ENCODE measurements at places on chromosomes 2 and 18.

DNA sequence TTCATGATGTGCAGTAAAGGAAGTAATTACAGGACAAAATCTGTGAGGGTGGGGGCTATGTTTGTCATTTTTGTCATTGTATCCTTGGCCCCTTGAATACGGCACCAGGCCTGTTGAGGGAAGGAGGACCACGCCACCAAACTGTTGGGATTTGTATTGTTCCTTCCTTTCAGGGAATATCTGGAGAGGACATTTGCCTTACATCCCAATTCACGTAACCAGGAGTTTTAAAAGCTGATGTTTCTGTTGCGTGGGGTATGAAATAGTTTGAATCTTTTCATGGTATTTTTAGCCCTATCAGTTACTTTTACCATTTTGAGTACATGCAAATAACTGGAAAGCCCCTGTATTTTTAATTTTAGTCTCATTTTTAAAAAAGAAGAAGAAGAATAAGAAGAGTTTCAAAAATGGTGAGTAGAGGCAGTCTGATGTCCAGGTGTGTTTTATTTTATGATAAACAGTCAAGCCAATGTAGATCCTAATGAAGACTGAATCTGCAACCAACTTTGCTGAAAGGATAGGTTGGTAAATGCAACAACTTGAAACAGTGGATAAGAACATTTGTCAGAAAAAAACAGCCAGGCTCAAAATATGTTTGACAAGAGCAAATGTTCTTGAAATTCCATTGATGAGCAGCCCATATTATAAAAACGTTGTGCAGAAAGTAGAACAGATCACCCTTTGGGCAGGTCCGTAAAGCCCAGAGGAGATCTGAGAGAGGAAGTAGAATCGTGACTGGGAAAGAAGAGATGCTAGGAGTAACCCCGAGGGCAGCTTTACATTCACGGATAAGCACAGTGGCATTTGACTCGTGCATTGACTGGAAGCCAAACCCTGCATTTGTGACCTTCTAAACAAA is 54.5 kb downstream of the RASGRP3 start:
- DNase-seq, result no peak

GRCh38 chr18:44579028-44579702 is 101.5 kb upstream of the SETBP1 start:
- DNase-seq, result no peak

GRCh38 chr2:235694721-235695601 is 201.1 kb downstream of the AGAP1 start:
- DNase-seq, result no peak

DNA sequence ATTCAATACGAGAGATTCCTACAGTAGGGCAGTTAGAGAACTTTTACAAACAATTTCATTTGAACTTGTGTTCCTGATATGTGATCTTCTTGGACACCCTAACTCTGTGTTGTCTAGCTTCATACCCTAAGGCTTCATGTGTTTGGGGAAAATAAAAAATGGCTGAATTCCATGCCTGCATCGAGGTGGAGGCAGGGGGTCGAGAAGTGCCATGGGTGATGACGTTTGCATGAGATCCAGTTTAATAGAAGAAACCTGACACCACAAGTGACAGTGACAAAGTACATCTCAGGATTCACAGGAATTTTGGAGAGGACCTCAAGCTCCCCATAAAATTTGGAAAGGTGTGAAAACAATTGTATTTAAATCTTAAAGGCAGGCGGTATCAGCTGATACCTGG is 169.2 kb upstream of the NABP1 start:
- no peak for DNase-seq

- DNase-seq, result no peak
These were observed 204.6 kb upstream of the TNP1 start for GRCh38 chr2:217064234-217065011.

DNA sequence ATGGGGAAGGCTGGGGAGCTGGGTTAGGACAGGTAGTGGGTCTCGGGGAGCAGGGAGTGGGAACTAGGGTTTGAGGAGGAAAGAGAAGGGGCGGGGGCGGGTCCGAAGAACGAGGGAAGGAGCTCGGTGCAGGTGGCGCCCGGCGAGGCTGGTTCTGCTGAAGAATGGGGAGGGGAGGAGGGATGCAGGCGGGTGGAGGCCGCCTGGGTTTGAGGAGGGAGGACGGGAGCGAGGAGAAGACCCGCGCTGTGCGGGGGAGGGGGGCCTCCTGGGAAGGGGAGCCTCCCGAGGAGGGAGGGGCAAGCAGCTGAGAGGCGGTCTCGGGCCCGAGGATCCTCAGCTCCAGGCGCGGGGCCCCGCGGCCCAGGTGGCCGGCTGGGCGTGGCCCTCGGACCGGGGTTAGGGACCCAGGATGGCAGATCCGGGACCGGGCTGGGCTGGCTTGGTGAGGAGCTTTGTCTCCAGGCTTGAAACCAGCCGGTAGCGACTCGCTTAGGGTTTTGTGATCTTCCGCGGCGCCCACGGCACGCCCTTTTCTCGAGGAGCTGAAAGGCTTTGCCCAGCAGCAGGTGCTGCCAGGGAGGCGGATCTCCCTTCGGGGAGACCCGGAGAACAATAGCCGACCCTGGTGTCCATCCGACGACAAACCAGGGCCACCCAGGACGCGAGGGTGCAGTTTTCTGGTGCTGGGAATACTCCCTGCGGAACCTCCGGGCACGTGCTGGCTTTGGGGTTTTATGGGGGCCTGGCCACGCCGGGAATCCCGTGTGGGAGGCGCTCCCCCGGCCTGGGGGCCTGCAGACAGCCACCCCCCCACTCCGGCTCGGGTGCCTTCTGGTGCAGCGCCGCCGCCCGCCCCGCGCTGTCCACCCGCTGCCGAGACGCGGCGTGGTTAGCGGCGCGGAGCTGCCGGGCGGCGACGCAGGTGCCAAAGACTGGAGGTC is 1.4 kb downstream of the DPYSL5 start:
- DNase-seq, result peak; percentile 63

- DNase-seq, result no peak
These were observed 18.2 kb upstream of the PPM1B start for GRCh38 chr2:44150473-44150872.

GRCh38 chr18:78966793-78967106 is 12.9 kb upstream of the SALL3 start:
- DNase-seq, result no peak

DNA sequence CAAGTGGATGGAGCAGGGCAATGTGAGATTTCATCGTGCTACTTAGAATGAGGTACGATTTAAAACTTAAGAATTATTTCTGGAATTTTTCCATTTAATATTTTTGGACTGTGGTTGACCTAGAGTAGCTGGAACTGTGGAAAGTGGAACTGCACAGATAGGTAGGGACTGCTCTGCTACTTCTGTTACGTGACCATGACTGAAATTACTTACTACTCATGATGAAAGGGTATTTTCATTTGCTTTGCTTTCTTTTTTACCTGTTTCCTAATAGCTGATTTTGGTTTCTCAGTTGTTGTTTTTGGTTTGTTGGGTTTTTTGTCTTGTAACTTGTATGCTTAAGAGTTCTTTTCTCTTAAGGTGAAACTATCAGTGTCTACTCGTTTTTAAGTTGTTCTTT is 11.4 kb downstream of the UBE2E3 start:
- no peak for DNase-seq

GRCh38 chr2:15539999-15540398 is 21.1 kb downstream of the NBAS start:
- DNase-seq, result no peak

DNA sequence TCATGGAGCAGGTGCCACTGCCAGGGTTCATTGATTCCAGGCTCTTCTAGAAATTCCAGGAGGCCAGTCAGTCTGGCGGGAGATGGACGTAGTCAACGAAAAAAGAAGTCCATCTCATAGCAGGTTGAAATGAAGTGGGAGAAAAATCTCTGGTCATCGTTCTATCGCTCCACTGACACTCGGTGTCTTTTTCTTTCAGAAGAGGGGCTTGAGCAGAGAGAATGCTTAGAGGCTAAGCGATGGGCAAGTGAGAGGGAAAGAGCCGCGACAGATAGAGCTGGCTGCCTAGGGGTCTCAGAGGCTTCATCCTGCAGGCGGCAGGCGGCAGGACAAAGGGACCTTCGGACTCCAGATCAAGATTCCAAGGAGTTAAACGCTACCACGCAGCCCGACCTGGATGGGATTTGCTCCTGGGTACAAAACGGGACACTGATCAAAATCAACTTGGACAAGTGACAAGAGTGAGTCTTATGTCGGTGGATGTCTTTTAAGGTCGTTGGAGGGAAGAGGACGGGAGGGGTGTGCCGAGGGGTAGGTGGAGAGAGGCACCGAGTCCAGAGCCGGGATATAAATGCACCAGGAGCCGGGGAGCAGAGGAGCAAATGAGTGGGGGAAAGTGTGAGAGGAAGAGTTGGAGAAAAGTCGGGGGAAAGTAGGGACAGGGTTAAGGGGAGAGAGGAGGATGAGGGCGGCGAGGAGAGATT is 677 bp upstream of the TMEM178A start:
- DNase-seq, result no peak

DNA sequence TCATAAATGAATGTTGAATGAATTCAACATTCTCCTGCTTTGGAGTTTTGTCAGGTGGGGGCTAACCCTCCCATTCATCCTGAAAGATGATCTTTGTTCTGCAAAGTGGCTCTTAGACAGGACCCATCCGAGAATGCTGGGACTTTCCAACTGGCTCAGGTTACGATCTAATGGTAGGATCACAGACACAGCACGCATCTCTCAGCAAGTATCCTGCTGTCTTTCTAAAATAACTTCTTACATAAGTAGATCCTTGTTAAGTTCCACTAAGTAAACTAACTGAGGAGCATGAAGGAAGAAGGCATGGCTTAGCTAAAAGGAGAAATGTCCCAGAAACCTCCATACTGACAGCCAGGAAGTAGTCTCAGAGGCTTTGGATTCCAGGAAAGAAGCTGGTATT is 23.7 kb downstream of the CYP27A1 start:
- no peak for DNase-seq

DNA sequence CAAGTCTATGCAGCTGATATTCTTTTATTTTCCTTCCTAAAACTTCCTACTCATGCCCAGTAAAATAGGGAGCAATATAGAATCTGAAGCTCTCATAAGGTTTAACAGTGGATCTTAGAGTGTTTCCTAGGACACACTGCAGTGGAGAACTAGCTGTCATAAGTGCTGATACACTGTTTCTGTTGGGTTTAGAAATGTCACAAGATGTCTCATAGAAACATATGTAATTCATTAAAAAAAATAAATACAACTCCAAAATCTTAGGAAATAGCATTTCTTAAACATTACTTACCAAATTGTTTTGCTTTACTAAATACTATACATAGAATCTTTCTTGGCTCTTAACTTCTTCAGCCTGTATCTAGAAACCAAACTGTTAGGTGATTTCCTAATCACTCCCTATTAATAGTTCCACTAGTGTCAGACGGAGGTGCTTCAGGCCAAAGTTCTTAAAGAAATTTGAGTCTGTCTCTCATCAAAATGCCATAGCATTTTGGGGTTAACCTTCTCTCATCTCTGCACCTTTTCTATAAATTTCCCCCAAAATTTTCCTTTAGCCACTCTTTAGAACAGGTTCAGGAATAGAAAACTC is 93.7 kb downstream of the CERKL start:
- no peak for DNase-seq

- no peak for DNase-seq
These were observed 85.7 kb downstream of the PAX3 start for GRCh38 chr2:222213049-222213448.

GRCh38 chr2:108220942-108221541 is 18.7 kb upstream of the SULT1C3 start:
- no peak for DNase-seq

- peak; percentile 30 for DNase-seq
These were observed 69.4 kb upstream of the SMAD2 start for GRCh38 chr18:47999801-48000248.

DNA sequence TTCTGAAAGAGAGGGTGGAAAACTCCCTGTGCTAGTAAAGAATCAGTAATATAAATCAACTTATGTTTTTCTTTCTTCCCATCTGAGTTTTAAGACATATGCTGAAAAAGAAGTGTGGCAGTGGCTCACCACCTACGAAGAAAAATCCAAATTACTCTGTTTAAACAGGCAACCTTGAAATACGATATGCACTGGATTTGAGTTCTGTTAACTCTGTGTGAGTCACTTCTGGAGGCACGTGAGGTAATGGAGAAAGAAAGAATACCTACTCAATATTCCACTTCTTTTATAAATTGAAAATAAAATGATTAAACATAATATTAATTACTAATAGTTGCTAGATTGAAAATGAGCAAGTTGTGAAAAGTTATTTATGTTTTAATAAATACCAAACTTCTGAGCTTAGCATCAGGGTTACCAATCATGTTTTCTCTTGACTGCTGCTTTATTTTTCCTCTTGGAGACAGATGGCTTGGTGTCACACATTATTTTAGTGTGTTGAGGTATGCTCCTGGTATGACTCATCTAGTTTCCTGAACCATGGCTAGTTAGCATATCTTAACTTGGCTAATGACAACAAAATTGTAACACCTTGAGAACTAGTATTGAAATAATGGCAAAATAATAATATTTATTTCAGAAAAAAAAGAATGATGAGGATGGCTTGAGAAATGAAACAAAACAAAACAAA is 1705.5 kb upstream of the PIK3C3 start:
- DNase-seq, result no peak

DNA sequence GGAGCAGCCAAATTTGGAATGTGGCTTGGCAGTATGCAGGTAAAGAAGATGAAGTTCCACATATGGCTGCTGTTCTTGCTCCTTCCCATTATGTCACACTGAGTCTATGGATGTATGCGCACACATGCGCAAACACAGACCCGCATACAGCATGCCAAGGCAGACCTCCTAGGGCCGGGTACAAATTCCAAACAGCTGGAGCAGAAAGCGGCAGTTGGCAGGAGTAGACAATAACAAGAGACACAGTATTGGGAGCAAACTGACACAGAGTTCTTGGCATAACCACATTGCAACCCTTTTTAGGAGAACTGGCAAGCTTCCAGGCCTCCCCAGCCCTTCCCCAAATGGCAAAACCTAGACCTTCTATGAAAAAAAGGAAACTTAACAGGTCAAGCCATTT is 268.9 kb downstream of the SP3 start:
- DNase-seq, result no peak

- DNase-seq, result no peak
These were observed 107.6 kb downstream of the MEMO1 start for GRCh38 chr2:31903109-31903780.

DNA sequence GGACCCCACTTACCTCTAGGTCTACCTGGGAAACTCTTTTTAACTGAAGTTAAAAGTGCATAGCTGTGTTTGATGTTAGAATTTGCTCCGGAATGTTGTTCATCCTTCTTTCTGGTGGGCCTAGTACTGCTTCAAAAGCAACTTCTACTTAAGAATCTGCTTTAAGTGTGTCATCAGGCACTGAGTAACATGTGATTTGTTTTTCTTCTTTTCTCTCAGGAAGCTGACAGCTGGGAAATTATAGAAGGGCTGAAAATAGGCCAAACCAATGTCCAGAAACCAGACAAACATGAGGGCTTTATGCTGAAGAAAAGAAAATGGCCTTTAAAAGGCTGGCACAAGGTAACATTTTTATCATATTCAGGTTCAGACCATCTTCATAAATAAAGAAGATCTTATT is 122.9 kb downstream of the PRKRA start:
- DNase-seq, result no peak

- DNase-seq, result peak; percentile 63
These were observed 15.7 kb downstream of the GPR35 start for GRCh38 chr2:240640939-240641338.

Data from activated CD8-positive, alpha-beta memory T cell treated with anti-CD3 and anti-CD28 coated beads for 24 hours (primary cell).